CD4-positive, alpha-beta T cell treated with Interleukin-10 for 1 hour (primary cell): ENCODE measurements at places on chromosomes 4 and X.
A peak's percentile ranks its signal among the peaks of the same experiment; 100 is the strongest.

GRCh38 chrX:129736491-129736890 is 2.3 kb upstream of the XPNPEP2 start:
- DNase-seq = peak; percentile 29

DNA sequence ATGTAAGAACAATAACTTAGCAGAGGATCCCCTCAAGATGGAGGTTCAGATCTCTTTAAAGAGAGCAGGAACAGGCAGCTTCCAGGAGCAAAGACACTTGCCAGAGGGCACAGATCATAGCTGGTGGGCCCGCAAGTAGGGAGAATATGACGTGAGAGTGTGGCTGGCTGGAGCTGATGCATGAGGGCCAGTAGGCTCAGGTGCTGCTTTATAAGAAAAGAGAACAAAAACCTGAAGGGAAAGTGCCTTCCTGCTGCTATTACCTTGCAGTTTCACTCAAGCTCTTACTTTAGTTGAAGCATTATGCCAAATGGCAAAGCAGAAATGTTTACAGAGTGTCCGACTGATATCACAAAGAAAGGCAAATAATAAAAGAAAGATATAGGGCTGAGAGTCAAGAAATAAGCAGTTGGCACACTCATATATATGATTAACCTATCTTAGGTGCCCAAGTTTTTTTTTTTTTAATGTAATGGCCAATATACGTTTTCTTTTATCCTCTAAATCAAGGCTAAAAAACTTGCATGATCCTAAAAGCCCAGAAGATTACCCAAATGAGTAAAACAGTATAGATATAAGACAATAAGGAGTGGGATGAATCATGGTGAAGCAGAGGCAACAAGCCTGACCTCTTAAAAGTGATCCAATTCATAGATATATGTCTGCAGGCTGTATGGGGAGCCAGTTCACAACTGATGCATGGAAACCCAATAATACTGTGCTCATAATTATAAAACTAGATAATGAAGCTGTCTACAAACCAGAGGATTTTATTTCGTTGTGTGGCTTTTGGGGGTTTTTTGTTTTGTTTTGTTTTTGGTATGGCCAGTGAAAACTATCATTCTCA is 12.6 kb downstream of the NR0B1 start:
- DNase-seq = no peak

DNA sequence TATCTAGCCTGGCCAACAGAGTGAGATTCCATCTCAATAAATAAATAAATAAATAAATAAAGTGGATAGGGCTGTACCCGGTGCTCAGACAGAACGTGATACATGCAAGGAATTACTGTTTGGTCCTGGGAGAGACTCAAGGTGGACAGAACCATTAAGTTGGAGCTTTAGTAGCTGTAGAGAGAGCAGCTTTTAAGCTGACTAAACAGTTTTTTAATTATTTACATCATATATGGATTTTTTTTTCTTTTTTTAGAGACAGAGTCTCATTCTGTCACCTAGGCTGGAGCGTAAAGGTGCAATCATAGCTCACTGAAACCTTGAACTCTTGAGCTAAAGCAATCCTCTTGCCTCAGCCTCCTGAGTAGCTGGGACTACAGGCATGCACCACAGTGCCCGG is 92.5 kb upstream of the ATP6AP2 start:
- DNase-seq = no peak

DNA sequence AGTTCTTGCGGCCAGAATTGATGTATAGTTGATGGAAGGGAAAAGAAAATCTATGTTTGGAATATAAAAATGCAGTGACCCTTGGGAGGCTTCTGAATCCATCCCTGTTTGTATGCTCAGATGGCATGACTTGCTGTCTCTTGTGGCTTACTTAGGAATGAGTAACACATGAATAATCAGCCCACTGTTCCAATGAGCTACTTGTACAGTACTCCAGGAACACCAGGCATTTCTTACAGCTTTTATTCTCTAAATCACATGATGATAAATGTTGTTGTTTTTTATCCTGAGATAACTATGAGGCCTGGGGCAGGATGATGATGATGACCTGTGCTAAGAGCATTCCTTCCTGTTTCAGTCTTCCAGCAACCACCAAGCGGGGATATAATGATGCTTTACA is 18.9 kb downstream of the TMPRSS11E start:
- DNase-seq = no peak
